ENCODE measurements at places on chromosomes 13 and 19. TPM values are rescaled to one million over a fixed set of nuclear protein-coding genes. Genes with fewer than 3 reads are reported as not detected.

The S1PR4 gene
- total RNA-seq = not detected

The CGB8 gene
- 3.3 TPM for total RNA-seq

- DNase-seq = no peak
Measured at GRCh38 chr13:110428313-110428712, 121.2 kb downstream of the COL4A2 start.

- peak; percentile 56 for DNase-seq
Measured at GRCh38 chr19:7098701-7099596, 29.4 kb downstream of the ZNF557 start.

GRCh38 chr19:10729411-10729810 lies 11.5 kb downstream of the DNM2 start:
- DNase-seq = no peak

- DNase-seq = no peak
Measured at GRCh38 chr13:47094734-47095434, 198.0 kb upstream of the HTR2A start.
